Coronary artery (tissue), 2 donors: ENCODE measurements at places on chromosomes 7 and 10.
A peak's percentile ranks its signal among the peaks of the same experiment; 100 is the strongest.

DNA sequence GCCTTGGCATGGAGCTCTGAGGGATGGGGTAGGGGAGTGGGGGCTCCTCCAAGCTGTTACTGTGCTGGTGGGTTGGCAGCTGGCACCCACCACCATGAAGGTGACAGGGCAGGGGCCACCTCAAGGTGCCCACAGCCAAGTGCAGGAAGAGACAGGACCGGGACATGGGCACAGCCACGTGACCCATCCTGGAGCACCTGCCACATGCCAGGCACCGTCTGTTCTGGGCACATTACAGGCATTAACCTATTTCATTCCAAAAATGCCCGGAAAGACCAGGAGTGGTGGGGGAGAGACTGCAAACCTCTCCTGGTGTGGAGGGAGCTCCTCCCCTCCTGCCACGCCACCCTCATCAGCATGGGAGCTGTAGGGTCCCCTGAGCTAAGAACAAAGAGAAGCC, 56.7 kb downstream of the CAMK2B start:
- DNase-seq = no peak

DNA sequence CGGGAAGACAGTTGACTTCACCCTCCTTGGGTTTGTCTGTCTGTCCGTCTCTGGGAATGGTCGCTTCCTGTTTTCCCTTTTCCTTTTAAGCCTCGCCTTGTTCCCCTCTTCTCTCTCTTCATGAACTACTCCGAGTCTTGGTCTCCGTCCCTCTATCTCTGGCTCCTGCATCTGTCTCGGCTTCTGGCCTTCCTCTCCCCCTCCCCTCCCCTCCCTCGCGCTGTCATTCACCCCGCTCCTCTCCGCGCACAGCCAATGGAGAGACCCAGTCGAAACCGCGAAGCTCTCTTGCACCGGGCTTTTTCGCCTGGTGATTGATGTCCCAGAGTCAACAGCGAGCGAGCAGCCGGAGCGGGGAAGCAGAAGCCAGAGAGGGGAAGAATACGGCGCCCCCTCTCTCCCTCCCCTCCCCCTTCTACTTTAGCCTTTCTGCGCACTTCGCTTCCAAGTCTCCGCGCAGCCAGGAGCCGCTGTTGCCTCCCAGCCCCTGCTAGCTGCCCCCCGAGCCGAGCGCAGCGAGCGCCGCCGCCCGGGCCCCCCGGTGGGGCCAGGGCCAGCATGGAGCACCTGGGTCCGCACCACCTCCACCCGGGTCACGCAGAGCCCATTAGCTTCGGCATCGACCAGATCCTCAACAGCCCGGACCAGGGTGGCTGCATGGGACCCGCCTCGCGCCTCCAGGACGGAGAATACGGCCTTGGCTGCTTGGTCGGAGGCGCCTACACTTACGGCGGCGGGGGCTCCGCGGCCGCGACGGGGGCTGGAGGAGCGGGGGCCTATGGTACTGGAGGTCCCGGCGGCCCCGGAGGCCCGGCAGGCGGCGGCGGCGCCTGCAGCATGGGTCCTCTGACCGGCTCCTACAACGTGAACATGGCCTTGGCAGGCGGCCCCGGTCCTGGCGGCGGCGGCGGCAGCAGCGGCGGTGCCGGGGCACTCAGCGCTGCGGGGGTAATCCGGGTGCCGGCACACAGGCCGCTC, at the start of gene TLX1:
TLX1 (plus strand) TSS at position 317 of the 978 bp plus-strand sequence; CDS start at position 559, 242 bp downstream.
- no peak for DNase-seq

- peak; percentile 21 for DNase-seq
These were observed 114.9 kb downstream of the BUB3 start for GRCh38 chr10:123269017-123269552.

GRCh38 chr10:80515511-80515910, 22.2 kb upstream of the SH2D4B start:
- no peak for DNase-seq

- no peak for DNase-seq
These were observed 727.3 kb downstream of the AUTS2 start for GRCh38 chr7:70325509-70326101.

DNA sequence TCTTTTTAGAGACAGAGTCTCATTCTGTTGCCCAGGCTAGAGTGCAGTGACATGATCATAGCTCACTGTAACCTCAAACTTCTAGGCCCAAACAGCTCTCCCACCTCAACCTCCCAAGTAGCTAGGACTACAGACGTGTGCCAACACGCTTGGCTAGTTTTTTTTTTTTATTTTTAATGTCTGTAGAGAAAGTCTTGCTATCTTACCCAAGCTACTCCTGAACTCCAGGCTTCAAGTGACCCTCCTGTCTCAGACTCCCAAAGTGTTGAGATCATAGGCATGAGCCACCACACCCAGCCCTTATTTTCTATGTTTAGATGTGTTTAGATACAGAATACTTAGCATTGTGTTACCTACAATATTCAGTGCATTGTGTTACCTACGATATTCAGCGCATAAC, 46.4 kb downstream of the KMT2E start:
- no peak for DNase-seq

DNA sequence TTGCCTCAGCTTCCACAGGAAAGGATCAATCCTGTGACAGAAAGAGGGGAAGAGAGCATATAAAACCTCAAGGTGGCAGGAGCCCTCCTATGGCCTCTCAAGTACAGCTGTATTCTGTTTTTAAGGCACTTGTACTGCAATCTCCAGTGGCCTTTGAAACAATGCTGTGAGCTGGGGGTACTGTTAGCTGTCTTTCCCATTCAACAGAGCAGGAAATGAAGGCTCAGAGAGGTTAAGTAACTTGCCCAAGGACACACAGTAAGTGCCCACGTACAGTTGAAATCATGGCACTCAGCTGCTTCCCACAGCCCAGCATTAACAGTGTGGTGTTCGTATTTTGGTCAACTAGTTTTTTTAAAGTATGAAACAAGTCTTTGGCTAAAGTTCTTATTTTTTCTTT, 34.0 kb downstream of the DUSP5 start:
- no peak for DNase-seq

DNA sequence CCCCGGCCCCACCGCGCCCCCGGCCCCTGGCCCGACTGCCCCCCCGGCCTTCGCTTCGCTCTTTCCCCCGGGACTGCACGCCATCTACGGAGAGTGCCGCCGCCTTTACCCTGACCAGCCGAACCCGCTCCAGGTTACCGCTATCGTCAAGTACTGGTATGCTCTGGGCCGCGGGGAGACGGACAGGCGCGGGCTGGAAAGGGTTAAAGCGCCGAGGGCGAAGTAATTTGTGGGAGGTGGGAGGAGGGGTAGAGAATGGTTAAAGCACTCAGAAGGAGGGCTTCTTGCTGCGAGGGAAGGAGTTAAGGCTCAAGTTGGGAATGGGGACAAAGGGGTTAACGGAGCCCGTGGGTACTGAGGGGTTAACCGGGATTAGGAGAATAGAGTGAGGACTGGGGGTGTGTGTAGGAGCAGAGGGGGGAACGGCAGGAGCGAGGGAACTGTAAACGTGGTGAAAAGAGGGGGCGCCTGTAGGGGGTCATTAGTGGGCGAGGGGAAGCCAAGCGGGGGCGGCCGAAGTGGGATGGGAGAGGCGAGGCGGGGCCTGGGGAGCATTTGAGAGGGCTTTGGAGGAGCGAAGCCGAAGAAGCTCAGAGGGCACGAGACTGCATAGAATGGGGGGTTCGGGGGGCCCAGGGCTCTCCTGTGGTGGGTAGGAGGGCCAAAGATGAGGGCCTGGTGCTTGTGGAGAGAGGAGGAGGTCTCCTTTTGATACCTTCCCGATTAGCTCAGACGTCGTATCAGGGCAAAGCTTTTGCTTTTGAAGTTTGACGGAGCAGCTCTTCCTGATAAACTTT, 605 bp downstream of the SUFU start:
- no peak for DNase-seq

- no peak for DNase-seq
These were observed 21.1 kb upstream of the FAM13C start for GRCh38 chr10:59383436-59383835.

- no peak for DNase-seq
These were observed 469.5 kb downstream of the POM121L12 start for GRCh38 chr7:53504914-53505313.

DNA sequence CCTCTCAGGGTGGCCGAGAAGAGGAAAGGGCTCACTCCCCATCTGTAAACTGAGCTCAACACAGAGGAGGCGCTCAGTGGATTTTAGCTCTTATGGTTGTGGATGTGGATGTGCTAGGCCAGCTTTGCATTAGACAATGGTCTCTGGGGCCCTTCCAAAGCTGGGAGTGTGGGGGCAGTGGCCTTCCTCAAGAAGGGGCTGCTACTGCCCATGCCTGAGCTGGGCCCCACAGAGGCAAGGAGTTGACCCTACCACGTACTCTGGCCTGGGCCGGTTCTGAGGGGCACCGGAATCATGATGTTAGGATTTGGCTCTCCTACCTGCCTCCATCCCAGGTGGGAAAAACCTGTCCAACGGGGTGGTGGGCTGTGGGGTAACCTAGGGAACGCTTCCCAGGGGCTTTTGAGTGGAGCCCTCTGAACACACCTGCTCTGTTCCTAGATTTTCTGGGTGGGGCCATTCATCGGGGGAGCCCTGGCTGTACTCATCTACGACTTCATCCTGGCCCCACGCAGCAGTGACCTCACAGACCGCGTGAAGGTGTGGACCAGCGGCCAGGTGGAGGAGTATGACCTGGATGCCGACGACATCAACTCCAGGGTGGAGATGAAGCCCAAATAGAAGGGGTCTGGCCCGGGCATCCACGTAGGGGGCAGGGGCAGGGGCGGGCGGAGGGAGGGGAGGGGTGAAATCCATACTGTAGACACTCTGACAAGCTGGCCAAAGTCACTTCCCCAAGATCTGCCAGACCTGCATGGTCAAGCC, 11.5 kb downstream of the AQP1 start:
- DNase-seq = peak; percentile 66

- no peak for DNase-seq
These were observed 4.0 kb upstream of the LEP start for GRCh38 chr7:128236924-128237586.

- no peak for DNase-seq
These were observed 8.4 kb downstream of the RALA start for GRCh38 chr7:39631736-39632308.

GRCh38 chr10:64067009-64067606, 545.9 kb downstream of the REEP3 start:
- no peak for DNase-seq

- peak; percentile 90 for DNase-seq
These were observed 19.2 kb downstream of the TMEM270 start for GRCh38 chr7:73879977-73880681.

- no peak for DNase-seq
These were observed 5.6 kb upstream of the CYP3A4 start for GRCh38 chr7:99789441-99790070.

GRCh38 chr7:1320616-1321240, 88.1 kb downstream of the UNCX start:
- no peak for DNase-seq

- DNase-seq = no peak
These were observed 15.2 kb downstream of the HNRNPF start for GRCh38 chr10:43393606-43394360.

GRCh38 chr10:109317746-109318366, 605.5 kb downstream of the XPNPEP1 start:
- no peak for DNase-seq

DNA sequence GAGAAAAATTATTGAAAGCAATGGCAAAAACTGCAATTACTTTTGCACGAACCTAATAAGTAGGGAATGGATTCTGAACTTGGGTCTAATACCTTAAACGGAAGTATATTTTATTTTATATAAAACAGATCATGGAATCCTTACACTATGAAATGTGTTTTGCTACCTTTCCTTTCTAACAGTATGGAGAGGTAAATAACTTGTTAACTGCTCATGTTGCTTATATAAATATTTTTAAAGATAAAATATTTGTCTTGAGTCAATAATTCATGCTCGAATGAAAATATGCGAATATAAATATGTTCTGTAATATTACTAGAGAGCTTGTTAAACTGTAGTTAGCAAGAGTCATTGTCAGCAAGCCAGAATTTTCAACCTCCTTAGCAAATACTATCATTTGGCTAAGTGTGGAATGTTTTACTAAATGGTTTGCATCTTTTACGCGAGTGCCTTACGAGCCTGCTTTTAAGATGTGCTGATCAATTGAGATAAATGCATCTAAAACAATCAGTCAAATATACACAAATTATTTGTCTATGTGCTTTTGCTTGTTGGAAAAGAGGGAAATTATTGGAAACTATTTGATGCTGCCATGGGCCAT, 5.9 kb downstream of the GNAT3 start:
- no peak for DNase-seq

- no peak for DNase-seq
These were observed 339.8 kb downstream of the PARD3 start for GRCh38 chr10:34475274-34475646.

GRCh38 chr7:155921804-155922066, 109.5 kb upstream of the SHH start:
- no peak for DNase-seq

- DNase-seq = no peak
These were observed 1.8 kb downstream of the GPC2 start for GRCh38 chr7:100175296-100175935.

GRCh38 chr10:80201608-80202141, 3.7 kb downstream of the ANXA11 start:
- DNase-seq = no peak

DNA sequence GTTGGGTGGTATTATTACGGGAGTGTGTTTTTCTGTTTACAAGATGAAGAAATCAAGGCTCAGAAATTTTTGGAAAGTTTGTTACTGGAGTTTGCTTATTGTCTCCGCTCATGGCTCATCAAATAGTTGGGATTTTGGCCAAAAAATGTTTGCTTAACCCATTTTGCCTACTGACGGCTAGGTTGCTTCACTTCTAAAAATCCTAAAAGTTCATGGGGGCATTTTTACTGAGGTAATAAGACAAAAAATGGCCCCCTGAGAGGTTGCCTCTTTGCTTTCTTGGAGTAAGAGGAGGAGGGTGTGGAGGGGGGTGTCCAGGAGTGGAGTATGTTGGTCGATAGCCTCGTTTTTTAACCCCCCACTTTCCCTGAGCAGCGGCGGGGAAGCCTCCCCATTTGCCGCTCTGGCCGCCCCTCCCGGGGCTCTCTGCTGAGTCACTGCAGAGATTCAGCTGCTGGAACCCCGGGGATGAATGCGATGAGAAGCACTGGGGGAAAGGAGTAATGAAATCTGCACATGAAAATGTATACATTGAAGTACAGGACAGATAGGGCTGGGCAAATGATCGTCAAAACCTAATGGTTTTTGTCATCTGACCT, 1.5 kb downstream of the MEST start:
- DNase-seq = no peak

GRCh38 chr7:150983893-150984368, 5.8 kb upstream of the KCNH2 start:
- DNase-seq = no peak

DNA sequence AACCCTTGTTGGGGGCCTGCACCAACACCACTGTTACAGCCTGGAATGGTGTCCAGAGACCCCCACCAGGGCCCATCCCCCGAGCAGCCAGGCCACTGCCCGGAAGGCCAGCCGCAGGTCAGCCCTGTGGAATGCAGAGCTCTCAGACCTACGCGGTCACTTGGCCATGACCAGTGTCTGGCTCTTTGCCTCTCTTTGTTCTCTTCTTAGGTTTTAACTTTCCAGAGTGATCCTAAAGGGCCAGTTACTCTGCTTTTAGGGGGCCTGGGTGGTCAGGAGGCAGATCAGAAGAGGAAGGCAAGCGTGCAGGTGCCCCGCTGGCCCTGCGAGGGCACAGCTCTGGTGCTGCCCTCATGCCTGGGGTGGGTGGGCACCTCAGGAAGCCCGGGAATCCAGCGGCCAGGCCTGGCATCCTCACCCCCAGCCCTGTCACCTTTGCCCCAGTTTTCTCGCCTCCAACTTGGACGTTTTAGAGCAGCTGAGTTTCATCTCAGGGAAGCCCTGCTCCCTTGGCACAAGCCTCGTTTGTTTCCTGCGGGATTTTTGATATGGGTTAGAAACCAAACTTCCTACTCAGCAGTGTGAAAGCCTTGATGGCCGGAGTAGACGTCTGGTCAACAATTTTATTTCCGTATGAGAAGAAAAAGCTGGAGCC, 62.5 kb upstream of the CHST15 start:
- no peak for DNase-seq

GRCh38 chr10:35025916-35026315, 64.2 kb downstream of the CUL2 start:
- DNase-seq = no peak
